CD4-positive, alpha-beta T cell treated with Interleukin-4 for 1 hour (primary cell): ENCODE measurements at places on chromosomes 16 and 17.

DNA sequence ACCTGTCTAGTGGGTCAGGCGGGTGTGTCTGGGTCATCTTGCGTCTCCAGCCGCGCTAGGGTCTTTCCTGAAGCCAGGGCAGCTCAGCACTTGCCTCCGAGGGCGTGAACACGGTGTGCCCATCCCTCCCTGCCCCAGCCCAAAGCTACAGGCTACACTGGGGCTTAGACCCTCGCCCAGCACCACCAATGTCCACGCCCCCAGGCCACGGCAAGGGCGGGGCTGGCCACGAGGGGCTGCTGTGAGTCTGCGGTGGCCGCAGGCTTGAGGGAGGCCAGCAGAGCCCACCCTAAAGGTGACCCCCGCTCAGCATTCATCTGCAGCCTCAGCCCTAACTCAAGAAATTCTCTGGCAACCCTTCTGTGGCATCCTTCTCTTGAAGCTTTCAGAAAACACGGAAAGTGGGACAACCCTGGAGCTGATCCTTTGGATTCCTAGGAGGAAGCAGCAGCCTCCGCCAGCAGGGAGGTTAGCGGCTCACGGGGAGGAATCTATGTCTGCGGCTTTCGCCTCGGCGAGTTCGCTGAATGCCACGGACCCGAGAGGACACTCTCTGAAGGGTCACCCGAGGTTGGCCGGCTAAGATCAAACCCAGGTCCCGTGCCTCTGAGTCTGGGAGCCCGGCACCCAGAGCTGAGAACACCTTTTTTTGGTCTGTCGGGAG lies 41.7 kb downstream of the TIMM22 start:
- no peak for DNase-seq

- no peak for DNase-seq
Observed at GRCh38 chr16:70250748-70251628, 752 bp downstream of the EXOSC6 start.

- DNase-seq = no peak
Observed at GRCh38 chr16:83946154-83946780, 6.8 kb upstream of the OSGIN1 start.

DNA sequence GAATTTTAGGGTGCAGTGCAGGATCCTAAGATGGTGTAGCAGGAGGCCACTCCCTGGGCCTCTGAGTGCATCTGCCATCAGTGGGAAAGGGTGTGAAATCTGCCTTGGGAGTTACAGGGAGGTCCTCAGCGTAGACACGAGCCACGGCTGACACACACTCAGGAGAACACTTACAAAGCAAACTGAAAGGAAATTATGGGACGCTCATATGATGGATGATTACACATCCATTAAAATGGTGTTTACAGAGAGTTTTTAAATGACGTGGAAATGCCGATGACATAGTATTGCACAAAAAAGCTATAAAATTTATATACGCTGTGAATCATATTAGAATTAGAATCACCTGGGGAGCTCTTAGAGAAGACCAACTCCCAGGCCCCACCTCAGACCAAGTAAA lies 175.2 kb downstream of the CCDC182 start:
- DNase-seq = no peak

- no peak for DNase-seq
Observed at GRCh38 chr16:15721018-15721417, 71.0 kb downstream of the NDE1 start.

DNA sequence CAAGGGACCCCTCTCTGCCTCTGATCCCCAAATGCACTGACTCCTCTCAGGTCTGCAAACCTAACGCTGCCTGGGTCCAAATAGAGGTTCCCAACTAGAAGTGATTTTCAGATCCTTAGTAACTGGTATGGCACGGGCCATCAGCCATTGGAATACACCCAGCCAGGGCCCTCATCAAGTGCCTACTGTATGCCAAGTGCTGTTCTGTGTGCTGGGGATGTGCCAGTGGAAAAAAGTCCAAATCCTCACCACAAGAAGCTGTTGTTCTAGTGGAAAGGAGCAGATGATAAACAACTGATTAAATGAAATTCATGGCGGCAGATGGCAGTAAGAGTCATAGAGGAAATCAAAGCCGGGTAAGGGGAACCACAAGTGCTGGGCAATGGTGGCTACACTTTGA lies 57.2 kb upstream of the MED9 start:
- no peak for DNase-seq

DNA sequence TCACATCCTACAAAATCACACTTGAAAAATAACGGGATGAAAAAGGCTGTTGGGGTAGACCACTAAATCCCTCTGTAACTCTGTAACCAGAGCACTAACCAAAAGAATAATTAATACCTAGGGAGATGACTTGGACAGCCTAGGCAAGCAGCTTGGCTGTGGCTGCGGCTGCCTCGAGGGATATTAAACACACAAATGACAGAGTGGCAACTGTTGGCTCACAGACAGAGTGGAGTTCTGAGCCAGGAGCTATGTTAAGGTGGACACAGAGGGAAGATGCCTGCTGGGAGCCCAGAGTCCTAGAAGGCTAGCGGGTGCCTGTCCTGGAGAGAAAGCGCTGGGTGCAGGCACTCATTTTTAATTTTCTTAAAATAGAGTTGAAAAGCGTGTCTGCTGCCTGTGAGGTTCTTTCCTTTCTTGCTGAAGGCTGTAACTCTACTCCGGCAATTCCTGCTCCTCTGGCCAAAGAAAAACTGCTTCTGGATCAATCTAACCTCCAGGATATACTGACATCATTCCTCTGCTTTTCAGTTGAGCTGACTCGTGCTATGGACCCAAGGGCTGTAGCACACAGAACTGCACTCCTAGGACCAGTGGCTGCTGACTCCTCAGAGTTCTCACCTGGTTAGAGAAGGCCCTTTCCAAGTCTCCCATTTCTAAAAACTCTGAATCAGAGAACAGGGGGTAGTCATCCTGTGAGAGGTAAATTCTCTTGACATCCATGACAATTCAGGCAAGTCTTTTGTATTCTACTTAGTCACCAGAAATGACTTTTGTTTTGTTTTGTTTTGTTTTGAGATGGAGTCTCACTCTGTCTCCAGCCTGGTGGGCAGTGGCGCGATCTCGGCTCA lies 147.9 kb downstream of the STX8 start:
- DNase-seq = no peak

- DNase-seq = no peak
Observed at GRCh38 chr17:50279181-50279526, 4.9 kb downstream of the TMEM92 start.

DNA sequence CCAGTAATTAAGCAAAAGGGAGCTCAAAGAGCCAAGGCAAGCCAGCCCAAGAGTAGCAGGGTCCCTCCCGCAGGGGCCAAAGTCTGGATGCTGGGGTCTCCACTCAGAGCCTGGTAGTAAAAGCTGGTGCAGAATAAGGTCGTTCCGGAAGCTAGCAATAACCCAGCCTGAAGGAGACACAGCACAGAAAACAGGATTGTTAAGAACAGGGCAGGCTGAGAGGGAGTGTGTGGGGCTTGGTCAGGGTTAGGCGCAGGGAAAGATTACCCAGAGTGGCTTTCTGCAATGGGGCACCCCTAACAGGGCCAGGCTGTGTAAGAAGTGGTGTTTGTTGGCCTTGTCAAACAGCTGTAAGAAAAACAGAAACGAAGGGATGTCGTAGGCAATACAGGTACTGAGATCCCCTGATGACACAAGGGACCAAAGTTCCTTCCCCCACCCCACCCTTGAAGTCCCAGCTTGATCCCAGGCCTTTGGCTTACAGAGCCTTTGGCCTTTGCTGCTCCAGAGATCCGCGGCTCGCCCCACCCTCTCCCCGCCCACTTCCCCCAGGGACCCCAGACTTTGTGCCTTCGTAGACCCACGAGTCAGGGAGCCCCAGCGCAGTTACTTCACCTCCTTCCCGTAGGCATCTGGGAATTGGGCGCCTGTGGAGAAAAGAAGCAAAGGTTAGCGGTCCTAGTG lies 712 bp downstream of the TMEM256 start:
- no peak for DNase-seq

DNA sequence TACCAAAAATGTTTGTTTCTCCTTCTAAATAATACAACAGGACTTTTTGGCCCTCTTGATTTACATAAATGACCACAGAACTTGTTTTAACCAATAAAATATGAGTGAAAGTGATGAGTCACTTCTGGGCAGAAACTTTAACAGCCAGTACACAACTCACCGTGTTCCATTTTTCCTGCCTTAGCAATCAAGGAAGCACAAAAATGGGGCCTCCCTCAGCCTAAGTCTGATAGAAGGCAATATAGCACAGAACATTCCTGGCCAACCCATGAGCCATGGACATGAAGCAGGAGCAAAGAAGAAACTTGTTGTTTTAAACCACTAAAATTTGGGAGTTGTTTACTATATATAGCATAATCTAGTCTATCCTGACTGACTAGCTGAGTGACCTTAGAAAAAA lies 61.1 kb upstream of the MTMR4 start:
- no peak for DNase-seq

GRCh38 chr17:7307686-7308624 lies 527 bp downstream of the EIF5A start:
- DNase-seq = no peak

DNA sequence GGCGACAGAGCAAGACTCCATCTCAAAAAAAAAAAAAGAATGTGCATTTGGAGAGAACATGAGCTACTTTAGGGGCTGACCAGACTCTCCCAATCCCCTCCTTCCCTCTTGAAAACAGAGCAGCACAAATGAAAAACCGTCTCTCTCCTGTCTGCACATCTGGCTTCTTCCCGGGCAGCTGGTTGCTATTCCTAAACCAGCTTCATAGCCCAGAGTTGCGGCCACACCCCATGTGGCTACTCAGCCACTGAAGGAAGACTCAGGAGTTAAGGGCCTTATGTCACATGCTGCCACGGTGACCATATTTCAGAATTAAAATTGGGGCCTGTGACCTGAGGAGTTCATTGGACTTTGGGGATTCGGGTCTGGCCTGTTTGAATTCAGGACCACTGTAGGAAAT lies 48.3 kb downstream of the KATNIP start:
- DNase-seq = no peak

DNA sequence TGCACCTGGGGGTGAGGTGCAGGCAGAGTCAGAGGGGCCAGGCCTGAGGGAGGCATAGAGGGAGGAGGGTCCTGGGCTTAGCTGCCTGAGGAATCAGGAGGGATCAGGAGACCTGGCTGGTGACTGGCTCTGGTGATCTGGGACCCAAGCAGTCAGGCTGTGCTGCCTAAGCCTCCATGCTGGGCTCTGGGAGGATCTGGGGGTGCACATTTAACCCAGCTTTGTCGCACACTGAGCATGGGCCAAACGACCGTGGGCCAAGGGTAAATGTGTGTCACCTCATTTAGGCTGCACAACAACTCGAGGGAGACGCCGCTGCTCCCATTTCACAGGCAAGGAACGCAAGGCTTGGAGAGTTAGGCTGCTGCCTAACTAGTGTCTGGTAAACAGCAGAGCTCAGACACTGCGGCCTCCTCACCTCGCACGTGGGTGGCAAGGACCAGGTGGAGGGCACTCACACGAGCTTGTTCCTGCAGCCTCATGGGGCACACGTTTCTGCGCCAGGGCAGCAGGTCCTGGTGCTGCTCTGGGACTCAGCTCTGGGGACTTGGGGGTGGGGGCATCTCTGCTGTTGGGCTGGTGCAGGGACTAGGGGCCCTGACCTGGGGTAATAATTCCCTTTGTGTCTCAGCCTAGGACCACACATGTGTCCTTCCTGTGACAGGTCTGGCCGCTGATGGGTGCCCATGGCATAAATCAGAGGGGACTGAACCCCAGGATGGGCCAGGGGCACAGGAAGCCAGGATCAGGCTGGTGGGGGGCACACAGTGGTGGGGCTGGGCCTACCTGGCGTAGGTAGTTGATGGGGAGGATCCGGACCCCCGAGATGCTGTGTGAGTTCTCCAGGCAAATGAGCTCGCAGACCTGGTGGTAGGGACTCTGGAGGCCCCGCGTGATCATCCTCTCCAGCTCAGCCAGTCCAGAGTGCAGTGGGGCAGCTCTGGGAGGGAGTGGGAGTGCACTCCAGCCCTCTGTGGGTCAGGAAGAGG lies 18.7 kb downstream of the TMEM235 start:
- DNase-seq = no peak

DNA sequence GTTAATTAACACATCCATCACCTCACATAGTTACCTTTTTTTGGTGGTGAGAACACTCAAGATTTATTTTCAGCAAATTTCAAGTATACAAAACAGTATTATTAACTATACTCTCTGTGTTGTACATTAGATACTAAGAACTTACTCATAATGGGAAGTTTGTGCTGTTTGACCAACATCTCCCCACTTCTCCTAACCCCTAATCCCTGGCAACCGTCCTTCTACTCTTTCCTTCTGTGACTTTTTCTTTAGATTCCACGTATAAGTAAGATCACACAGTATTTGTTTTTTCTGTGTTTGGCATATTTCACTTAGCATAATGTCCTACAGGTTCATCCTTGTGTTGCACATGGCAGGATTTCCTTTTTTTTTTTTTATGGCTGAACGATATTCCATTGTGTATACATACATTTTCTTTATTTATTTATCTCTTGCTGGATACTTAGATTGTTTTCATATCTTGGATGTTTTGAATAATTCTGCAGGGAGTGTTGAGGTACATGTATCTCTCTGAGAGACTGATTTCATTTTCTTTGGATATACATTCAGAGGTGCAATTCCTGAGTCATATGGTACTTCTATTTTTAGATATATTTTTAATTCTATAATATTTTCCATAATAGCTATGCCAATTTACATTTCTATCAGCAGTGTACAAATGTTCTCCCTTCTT lies 19.0 kb downstream of the PPM1D start:
- no peak for DNase-seq

- DNase-seq = no peak
Observed at GRCh38 chr16:4578961-4579530, 22.9 kb downstream of the C16orf96 start.

- DNase-seq = no peak
Observed at GRCh38 chr16:55052741-55053415, 122.2 kb downstream of the IRX5 start.

DNA sequence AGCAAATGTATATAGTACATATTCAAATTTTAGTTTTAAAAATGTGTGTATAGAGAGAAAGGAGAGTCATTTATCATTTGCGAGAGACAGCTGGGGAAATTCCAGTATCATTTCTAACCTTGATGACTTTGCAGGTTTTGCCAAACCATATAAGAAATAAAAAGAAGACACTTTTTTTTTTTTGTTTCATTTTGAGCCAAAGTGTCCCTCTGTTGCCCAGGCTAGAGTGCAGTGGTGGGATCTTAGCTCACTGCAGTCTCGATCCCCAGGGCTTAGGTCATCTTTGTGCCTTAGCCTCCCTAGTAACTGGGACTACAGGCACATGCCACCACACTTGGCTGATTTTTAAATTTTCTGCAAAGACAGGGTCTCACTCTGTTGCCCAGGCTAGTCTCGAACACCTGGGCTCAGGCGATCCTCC lies 38.4 kb upstream of the VWA3A start:
- DNase-seq = no peak

- peak; percentile 70 for DNase-seq
Observed at GRCh38 chr17:77382356-77382911, 241.7 kb downstream of the SEC14L1 start.

DNA sequence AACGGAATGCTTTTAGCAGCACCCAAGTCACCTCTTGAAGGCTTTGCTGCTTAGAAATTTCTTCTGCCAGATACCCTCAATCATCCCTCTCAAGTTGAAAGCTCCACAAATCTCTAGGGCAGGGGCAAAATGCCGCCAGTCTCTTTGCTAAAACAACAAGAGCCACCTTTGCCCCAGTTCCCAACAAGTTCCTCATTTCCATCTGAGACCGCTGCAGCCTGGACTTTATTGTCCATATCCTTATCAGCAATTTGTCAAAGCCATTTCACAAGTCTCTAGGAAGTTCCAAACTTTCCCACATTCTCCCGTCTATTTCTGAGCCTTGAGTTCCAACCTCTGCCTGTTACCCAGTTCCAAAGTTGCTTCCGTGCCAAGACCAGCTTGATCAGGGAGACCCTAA lies 27.4 kb downstream of the TMC6 start:
- DNase-seq = no peak

GRCh38 chr17:73103641-73104335 lies 11.3 kb upstream of the SLC39A11 start:
- no peak for DNase-seq

GRCh38 chr17:56679115-56679776 lies 85.7 kb downstream of the NOG start:
- DNase-seq = peak; percentile 17
